Foreskin keratinocyte (primary cell): ENCODE measurements at places on chromosomes 7 and 10.

DNA sequence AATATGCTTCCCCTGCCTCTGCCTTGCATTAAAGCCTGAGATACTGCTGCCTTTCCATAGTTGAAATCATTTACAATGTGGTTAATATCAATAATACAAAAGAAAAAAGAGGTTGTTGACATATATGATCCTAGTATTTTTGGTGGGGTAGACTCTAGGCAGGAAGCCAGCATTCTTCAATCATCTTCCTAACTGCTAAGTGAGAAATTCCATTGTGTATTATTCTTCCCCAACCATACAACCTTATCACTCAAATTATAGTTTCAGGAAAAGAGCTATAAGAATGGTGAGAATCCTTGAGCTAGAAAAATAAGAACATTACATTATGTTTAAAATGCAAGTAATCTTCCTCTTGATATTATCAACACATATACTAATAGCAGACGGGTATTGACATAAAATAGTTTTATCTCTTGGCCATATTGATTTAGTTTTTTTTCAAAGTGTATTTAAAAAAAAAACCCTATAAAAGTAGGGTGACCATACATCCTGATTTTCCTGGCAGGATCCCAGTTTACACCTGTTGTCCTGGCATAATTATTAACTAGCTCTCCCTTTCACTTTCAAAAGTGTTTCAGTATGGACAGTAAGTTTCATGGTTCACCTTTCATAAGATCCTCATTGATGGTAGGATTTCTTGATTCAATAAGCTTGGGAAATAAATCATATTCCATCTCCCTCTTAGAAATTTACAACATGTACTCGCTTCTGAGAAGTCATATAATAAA lies 33.4 kb upstream of the WASL start:
- DNase-seq, result no peak

DNA sequence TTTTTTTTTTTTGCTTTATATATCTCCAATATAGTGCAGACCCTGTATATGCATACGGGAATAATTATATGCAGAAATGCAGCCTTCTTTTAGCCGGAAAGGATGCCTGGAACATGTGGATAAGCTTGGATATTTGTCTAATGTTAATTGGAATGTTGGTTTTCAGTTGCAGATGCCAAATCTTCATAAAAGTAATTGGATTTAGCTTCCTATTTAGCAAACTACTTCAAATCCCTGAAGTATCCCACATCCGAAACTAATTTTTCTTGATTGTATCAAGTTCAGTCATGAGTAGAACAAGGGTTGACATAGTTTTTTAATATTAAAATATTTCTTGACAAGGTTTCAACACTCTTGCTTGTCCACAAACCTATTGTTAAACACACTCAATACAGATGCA lies 281.7 kb downstream of the BBS9 start:
- no peak for DNase-seq

DNA sequence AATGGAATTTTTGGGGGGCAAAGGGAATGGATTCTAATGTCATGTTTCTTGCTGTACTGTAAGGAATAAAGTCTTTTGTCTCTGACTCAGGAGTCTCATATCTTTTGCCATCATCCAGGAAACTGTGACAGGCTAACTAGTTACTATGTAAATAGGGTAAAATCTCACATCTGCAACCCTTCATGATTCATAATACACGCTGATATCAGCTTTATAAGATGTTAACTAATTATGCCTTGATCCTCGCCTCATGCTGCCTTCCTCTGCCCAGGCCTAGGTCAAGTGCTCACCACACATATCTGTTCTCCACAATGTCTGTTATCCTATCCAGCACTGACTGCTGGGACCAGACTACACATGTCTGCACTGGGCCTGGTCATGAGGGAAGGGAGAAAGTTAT lies 81.3 kb upstream of the CXCL12 start:
- no peak for DNase-seq

DNA sequence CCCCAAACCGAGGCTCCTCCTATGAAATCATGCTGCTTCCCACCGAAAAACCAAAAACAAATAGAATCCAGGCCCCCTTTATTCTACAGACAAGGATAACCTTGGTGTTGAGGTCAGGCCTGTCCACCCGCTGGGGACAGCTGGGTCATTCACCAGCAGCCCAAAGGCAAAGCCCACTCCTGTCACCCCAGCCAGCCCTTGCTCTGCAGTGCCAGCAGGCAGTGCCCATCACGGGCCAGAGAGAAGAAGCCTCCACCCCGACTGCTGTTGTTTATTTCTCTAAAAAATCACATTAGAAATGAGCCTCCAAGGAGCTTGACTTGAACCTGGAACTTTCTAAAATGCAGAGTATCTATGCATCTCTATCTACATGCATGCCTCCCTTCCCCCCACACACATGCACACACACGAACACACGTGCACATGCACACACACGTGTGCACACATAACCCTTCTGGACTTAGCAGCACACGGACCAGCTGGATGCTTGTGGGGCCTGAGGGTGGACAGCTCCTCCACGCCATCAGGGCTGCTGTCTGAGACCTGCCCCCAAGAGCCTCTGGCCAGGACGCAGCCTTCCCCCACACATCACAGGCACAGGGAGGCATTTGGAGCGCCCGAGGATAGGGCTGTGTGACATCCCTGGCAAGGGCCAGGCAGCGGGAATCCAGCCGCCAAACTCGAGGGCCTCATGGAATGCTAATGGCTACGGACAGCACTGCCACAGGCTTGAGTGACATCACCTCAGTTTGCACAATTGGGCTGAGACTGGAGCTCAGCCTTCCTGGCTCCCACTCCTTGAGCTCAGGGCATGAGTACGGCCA lies 22.8 kb downstream of the PRKAG2 start:
- no peak for DNase-seq

DNA sequence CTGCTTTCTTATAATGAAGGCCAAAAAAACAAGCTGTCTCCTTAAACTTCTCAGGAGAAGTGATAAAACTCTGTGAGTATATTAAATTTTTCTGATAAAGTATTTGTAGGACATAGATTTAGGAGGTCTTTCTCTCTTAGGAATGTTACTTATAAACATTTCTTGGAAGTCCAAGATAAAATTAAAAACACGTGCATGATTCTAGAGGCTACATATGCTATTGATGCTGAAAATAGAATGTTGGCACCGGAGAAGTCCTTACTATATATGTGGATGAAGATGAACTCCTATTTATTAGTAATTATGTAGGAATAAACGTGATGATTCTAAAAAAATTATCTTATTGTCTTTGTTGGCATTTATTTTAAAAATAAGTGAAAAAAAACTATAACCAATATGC lies 241.3 kb upstream of the LRRTM3 start:
- DNase-seq, result no peak

DNA sequence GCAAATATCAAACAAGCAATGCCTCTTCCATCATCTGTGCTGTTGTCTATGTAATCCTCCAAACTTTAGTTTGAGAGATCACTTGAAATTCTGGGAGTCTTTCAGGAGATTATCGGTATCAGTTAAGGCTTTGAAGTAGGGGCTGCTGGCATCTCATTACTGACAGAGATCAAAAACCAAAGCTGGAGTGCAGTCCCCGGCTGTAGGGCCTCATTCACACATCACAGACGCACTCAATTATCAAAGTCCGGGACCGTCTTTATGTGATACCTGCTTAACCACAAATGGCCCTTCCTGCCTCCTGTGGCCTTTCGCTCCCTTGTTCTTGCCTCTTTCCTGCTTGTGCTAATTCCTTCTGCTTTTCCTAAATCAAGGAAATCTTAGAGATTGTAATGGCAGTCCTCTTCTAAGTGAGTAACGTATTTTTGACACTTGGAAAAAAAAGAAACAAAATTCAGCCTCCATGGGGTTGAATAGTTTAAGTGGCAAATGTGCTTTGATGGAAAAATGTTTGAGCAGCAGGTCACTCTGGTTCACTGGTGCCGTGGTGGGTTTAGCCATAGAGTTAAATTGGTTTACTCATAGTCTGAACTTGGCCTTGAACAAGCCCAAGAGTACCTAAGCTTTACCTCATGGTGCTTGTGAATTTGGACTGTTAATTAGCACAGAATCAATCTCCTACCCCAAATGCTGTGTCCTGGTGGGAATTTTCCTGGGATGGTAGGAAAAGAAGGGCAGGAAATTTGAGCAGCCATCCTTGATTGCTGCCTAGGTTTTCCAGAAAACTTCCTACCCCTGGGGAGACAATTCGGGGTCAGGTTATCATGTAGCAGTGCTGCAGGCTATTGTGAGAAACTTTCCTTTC lies 178.9 kb upstream of the LYZL1 start:
- no peak for DNase-seq

GRCh38 chr10:80497187-80498077 lies 40.3 kb upstream of the SH2D4B start:
- DNase-seq, result no peak

- DNase-seq, result no peak
Observed at GRCh38 chr7:43701929-43702328, 27.4 kb downstream of the COA1 start.

DNA sequence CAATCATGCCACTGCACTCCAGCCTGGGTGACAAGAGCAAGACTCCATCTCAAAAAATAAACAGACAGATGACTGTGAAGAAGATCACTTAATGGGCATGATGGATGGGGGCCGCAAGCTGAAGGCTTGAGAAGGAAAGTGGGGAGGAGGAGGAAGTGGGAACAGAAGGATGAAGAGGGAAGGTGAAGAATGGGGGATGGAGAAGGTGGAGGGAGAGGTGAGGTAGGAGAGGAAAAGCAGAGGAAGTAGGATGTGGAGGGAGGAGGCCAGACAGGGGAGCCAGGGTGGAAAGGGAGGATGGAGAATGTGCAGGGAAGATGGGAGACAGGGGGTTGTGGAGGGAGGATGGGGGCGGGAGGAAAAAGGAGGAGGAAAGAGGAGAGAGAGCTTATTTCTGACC lies 68.8 kb downstream of the SVOPL start:
- no peak for DNase-seq
